Stimulated activated CD8-positive, alpha-beta memory T cell treated with anti-CD3 and anti-CD28 coated beads, Interleukin-7, amount 100 ng/mL, for 48 hours (primary cell): ENCODE measurements at places on chromosomes 13 and 19.

DNA sequence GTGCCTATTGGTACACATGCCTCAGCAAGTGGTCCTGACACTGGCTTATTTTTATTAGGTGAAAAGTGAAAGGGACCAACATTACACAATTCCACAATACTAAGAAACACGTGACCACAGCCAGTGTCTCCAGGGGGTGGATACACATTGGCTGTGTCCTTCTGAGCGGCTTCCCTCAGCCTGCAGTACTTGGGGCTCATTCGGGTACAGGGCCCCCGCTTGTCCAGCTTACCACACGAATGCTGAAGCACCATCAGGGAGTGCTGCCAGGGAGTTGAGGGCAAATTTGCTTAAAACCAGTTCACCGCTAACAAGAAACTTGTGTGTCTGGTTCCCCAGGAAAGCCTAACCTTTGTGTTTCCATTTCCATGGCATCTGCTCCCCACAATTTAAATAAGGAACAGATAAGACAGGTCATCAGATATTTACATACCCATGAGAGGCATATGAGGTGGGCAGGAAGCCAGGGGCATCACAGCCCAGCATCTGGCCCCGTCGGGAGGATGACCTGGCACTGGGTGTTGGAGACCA, 23.3 kb downstream of the PBX4 start:
- DNase-seq = no peak

- no peak for DNase-seq
Observed at GRCh38 chr19:29060813-29061364, 152.1 kb downstream of the UQCRFS1 start.

- no peak for DNase-seq
Observed at GRCh38 chr13:33512880-33513554, 227.5 kb upstream of the STARD13 start.

DNA sequence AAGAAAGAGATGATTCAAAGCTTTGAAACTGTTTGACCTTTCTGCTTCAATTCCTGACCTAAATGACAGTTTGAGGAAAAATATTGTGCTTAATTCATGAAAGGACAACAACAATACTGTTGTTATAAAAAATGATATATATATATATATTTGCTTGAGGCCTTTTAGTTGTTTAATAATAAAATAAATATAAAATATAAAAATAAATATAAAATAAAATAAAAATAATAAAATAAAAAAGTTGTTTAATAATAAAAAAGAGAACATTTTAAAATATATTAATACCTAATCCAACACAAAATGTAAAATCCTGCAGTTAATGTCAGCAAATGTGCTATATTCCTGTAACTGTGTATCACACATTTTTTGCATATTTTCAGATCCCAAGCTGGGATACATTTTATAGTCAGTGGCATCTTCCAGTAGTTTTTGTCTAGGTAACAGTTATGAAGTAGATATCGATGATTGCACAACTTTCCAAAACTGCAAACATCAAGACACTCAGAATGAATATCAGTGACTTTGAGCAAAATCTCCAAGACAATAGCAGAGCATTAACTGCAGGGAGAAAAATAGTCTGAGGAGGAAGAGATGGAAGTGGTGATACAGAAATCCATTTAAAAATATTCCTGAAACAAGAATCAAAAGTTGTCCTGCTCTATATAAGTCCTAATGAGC, 375.5 kb upstream of the KLHL1 start:
- DNase-seq = no peak
